Omental fat pad (tissue), 4 donors: ENCODE measurements at places on chromosomes 13 and 19. TPM values are rescaled to one million over a fixed set of nuclear protein-coding genes. Genes with fewer than 3 reads are reported as not detected.

Gene FBXO17
- total RNA-seq: 31.2 TPM

Gene KCTD12
- 97.1 TPM for total RNA-seq

Gene ZNF575
- not detected for total RNA-seq

Gene ZNF296
- 0.84 TPM for total RNA-seq

Gene CACNG6
- total RNA-seq: not detected

Gene LRG1
- 3.9 TPM for total RNA-seq

Gene ZNF548
- 19.7 TPM for total RNA-seq

Gene ZNF665
- total RNA-seq: 1.4 TPM

Gene TARM1
- total RNA-seq: not detected

Gene MAB21L1
- 0.37 TPM for total RNA-seq

Gene SHISA7
- not detected for total RNA-seq

Gene MUC16
- 47.5 TPM for total RNA-seq

Gene FXYD7
- not detected for total RNA-seq

Gene RASGRP4
- total RNA-seq: 6.8 TPM
